ENCODE measurements at places on chromosomes 1 and 21.

- no peak for DNase-seq
Measured at GRCh38 chr1:50591598-50591997, 168.4 kb upstream of the DMRTA2 start.

GRCh38 chr1:47963568-47964358 lies 33.4 kb downstream of the TRABD2B start:
- DNase-seq, result no peak

DNA sequence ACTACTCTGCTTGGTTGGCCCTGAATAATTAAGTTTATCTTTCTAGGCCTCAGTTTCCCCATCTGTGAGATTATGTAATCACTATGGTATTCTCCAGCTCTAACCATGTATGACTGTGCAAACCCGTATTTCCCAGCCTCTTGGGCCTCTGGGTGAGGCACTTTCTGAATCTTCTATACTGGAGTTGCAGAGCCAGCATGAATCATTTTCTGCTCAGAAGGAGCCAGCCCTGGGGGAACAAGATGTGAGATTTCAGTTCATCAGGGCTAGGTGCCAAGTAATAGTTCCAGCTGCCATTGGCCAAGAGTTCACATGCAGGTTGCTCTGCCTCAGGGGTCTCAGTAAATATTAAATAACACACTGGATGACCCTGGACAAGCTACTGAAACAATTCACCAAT lies 47.7 kb upstream of the USP24 start:
- no peak for DNase-seq

GRCh38 chr1:51416910-51417309 lies 86.5 kb upstream of the TTC39A start:
- no peak for DNase-seq

- peak; percentile 40 for DNase-seq
Measured at GRCh38 chr1:32200226-32201010, at the start of gene CCDC28B. TSS of gene CCDC28B (plus strand) at chr1:32200595. CDS start at chr1:32201936, 1,341 bp downstream.

DNA sequence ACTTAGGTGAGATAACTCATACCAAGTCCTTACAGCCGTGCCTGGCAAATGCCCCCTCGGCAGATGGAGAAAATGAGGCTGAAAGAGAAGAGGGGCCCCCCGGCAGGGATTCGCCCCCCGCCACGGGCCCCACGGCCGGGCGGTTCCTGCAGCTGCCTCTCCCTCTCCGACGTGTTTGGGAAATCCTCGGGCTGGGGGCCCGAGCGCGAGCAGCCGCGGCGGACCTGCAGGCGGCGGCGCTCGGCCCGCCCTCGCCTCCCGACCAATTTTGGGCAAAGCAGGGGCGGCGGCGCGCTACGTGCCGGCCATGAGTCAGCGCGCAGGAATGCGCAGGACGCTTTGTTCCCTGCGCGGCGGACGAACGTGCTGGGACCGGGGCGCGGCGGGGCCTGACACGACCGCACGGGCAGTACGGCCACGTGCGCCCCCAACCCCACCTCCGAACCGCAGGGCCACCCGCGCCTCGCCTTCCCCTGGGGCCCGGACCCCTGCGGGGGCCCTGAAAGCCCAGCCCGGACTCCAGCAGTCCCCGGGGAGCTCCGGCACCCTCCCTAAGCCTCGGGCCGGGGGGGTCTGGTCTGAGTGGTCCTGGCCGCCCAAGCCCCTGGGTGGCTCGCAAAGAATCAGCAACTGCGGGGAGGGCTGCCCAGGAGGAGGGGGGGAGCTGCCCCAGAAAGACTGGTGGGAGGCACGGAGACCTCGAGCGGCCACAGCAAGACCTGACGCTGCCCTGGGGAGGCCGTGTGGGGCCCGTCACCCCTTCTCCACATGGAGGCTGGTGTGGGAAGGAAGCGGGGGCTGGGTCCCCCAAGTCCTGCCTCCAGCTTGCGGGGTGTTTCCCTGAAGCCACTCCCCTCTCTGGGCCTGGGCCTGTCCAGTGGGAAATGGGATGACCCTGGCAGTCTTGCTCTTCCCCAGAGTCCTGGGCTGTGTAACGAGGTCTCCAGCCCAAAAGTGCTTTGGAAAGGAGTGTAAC lies 11.9 kb upstream of the EDN2 start:
- DNase-seq, result no peak

Data from effector CD4-positive, alpha-beta T cell (primary cell).